ENCODE measurements at places on chromosomes 12 and 14.
A peak's percentile ranks its signal among the peaks of the same experiment; 100 is the strongest.

- peak; percentile 55 for DNase-seq
Measured at GRCh38 chr14:36363704-36364103, 43.3 kb upstream of the MBIP start.

GRCh38 chr12:44677724-44678123, 198.4 kb downstream of the NELL2 start:
- DNase-seq: no peak

DNA sequence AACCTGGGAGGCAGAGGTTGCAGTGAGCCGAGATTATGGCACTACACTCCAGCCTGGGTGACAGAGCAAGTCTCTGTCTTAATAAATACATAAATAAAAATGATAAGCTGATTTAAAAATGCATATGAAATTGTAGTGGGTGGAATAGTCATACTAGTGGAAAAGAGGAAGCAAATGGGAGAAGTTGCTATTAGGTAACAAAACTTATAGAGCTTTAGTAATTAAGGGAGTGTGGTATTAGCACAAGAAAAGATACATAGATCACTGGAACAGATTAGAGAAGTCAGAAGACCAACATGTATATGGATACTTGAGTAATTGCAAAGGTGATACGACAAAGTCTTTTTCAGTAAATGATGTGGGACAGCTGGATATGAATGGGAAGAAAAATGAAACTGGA, 26.5 kb downstream of the TECPR2 start:
- no peak for DNase-seq

DNA sequence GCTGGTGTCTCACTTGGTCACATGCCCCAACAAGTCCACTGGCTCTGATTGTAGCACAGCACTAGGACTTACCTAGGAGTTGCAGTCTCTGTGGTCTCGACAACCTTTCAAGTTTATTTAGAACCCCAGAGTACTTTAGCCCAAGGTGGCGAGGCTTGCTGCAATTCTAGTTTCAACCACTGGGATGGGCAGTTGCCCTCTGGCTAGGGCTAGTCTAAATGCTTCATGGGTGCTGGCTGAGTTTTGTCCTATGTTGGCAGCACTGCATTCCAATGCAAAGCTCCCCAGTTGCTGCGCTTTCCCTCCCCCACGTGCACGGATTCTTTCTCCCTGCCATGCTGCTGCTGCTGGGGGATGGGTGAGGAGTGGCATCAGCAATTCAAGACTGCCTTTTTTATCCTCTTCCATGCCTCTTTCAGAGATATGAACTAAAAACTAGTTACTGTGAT, 207.9 kb downstream of the SYNE2 start:
- peak; percentile 2 for DNase-seq

DNA sequence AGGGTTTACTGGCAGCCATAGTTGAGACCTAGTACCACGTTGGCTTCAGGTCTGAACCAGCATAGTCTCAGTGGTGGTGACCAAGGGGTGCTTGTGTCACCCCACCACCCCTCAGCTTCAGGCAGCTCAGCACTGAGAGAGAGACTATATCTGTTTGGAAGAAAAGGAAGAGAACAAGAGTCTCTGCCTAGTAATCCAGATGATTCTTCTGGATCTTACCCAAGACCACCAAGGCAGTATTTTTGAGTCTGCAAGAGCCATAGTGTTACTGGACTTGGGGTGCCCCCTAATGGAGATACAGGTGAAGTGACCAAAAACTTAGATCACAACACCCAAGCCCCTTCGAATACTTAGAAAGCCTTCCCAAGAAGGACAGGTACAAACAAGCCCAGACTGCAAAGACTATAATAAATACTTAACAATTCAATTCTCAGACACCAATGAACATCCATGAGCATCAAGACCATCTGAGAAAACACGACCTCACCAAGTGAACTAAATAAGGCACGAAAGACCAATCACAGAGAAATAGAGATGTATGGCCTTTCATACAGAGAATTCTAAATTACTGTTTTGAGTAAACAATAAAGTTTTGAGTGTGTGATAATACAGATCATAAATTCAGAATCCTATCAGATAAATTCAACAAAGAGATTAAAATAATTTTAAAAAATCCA, 107.0 kb downstream of the HELB start:
- DNase-seq: peak; percentile 73

- DNase-seq: no peak
Measured at GRCh38 chr12:131805421-131805820, 22.8 kb upstream of the MMP17 start.

GRCh38 chr12:27517961-27518665, 5.9 kb upstream of the PPFIBP1 start:
- no peak for DNase-seq

GRCh38 chr12:116317986-116318575, 40.6 kb upstream of the MED13L start:
- no peak for DNase-seq

DNA sequence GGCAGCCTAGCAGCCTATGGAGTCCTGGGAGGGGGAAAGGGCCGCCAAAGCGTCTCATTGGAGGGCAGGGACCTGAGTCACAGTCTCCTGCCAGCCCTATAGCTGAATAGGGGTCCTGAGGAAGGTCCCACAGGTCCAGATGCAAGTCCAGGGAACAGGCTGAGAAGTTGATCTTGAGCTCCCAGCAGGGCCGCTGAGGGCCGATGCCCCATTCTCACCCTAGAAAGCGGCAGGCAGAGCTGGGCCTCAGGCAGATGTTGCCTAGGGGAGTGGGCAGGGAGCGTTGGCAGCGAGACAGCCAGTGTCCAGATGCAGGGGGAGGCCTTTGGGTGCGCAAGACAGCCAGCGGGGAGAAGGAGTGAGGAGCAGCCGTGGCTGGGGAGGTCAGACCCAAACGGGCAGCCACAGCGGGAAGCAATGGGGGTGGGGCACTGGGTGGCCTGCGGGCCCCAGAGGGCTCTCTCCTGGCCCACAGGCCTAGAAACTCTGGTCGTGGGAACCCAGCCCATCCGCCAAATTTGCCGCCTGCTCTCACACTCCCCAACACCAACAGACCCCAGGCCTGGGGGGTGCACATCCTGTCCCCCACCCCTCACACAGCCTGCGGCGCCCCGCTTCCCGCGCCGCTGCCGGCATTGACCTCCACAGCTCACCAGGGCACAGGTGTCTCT, 1.1 kb downstream of the HDAC7 start:
- peak; percentile 71 for DNase-seq

DNA sequence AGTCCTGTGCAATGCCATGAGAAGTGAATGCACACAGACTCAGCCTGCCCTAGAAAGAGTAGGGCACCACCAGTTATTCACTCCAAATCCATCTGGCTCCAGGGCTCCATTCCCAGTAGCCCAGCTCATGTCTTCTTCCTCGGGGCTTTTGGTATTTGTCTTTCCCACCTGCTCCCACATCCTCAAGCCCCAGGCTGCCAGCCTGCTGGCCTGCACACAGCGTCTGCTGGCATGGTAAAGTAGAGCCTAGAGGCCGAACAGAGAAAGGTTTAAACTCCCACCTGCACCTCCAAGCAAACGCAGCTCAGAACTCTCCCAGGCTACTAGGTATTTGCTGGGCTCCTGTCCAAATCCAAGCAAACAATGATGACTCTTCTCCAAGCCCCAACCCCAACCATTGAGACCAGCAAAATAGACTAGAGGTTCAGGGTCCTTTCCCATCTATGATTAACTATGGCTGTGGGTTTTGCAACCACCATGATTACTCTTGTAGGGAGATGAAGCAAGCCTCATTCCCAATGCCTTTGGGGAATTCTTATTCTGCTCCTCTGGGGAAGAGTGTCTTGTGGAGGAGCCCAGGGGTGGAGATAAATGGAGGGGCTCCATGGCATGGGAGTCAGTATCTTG, 5.2 kb upstream of the VDR start:
- no peak for DNase-seq

- DNase-seq: no peak
Measured at GRCh38 chr12:18888047-18888446, 150.1 kb downstream of the CAPZA3 start.

DNA sequence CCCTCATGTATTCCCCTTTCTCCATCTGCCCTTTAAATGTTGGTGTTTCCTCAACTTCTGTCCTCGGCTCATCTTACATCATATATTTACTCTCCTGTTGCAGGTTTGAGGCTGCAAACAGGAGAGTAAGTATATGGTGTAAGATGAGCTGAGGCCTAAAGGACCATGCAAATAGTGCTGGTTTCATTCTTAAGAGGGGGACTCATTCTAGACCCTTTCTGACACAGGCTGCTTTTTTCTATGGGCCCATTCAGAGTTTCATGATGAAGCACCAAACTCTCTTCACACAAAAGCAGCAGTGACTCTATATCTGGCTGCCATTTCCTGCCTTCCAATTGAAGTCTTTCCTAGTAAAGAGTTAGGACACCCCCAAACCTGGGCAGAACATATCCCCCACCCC, 218.5 kb downstream of the PHLDA1 start:
- no peak for DNase-seq

DNA sequence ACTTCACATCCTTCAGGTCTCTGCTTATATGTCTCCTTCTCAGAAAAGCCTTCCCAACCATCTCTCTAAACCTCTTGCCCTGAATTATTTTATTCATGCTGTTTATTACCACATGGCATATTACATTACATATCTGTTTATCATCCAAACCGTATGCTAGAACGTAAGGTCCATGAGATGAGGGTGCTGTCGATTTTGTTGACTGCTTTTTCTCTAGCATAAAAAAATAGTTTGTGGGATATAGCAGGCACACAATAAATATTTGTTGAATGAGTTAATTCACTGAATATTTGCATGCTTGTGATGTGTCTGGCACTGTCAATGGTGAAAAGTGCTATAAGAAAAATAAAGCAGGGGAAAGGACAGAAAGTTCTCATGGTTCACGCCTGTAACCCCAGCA, 22.9 kb downstream of the SAMD4A start:
- peak; percentile 30 for DNase-seq

GRCh38 chr12:76863005-76863670, 15.7 kb downstream of the CSRP2 start:
- DNase-seq: peak; percentile 74

DNA sequence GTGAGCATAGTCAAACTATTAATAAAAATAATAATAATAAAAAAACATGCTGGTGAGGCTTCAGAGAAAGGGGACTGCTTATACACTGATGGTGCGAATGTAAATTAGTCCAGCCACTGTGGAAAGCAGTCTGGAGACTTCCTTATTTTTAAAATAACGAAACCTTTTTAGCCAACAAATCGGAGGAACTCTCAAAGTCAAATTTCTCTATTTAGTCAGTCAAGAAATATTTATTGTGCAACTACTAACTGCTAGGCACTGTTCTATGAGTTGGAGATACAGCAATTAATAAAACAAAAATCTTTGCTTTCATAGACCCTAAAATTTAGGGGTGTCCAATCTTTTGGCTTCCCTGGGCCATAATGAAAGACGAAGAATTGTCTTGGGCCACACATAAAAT, 10.8 kb downstream of the TAOK3 start:
- DNase-seq: no peak

DNA sequence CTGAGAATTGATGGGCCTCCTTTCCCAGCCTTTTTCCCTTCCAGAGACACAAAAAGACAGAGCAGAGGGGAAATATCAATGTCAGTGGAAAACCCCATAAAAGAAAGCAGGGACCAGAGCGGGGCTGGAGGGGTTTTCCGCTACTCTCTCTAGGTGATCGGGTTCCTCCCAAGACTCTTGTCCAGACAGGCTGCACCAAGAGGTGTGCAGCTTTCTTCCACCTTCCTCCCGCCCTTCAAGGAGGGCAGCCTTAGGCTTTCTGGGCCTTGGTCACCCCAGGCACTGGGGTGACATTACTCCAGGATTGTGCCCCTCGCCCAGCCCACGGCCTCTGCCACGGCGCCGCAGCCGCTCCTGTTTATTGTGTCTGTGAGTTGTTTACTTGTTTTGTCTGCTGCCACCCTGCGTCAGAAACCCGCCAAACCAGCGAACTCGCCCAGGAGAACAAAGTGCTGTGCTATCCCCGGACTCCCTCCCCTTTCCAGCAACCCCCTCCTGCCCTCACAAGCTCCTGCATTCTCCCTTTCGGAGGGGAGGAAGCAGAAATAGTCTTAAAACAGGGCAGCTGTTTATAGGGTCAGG, 6.7 kb upstream of the HOXC6 start:
- DNase-seq: peak; percentile 20

Data from adipocyte (in vitro differentiated cells).